ENCODE measurements at places on chromosomes 3 and 15. TPM values are rescaled to one million over a fixed set of nuclear protein-coding genes. Genes with fewer than 3 reads are reported as not detected.

DNA sequence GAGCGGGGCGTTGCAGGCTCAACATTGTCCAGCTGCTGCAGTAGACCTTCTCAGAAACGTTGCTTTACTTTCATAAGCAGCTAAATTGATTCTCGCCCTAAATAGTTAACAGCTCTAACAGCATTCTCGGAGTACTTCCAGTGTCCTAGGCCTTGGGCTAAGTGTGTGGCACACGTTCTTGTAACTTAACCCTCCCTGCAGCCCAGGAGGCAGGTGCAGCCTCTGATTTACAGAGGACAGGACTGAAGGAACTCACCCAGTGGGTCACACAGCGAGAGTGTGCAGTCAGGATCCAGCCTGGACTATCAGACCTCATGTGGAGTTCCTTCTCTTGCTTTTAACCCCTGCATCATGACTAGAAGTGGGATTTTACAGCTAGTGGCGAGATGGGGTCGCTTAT is 312.8 kb upstream of the C2CD4B start:
- no peak overlapping the region for H3K4me3 ChIP-seq
- DNase-seq: no peak
- H3K36me3 ChIP-seq: no peaks in the 10 kb centered on the region
- peaks cover 23% of the 10 kb centered on the region for H3K4me1 ChIP-seq

The C3orf52 gene
- 19.6 TPM for total RNA-seq

GRCh38 chr3:109191421-109191820 is 54.9 kb downstream of the C3orf85 start:
- no peaks in the 10 kb centered on the region for H3K36me3 ChIP-seq
- no peak overlapping the region for H3K4me3 ChIP-seq
- H3K27me3 ChIP-seq: no peaks in the 10 kb centered on the region
- no peak overlapping the region for H3K27ac ChIP-seq
- no peak for DNase-seq
- H3K4me1 ChIP-seq: no peaks in the 10 kb centered on the region

The SEMA3G gene
- total RNA-seq: 18.1 TPM

DNA sequence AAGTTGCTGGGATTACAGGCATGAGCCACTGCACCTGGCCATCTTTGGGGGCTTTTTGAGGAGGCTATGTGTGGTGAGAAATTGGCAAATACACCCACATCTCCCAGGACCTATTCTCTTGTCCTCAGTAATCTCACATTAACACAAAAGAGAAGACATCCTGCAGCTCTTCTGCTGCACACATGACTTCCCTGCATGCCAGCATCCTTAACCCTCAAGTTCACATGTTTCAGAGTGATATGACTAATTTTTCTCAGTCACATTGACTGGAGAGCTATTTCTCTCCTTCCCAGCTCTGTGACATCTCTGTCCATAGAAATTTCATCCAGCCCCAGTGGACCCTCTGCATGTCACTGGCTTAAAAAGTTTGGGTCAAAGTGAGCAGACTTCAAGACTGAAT is 1.9 kb upstream of the SKIC8 start:
- peaks cover 3% of the 10 kb centered on the region for H3K4me1 ChIP-seq
- H3K4me3 ChIP-seq: no peak overlapping the region
- no peak for DNase-seq

- H3K27ac ChIP-seq: peak overlapping the region; percentile 92
- no peak overlapping the region for H3K4me3 ChIP-seq
- H3K4me1 ChIP-seq: peaks cover 51% of the 10 kb centered on the region
- no peak for DNase-seq
- H3K36me3 ChIP-seq: peaks cover 14% of the 10 kb centered on the region
These were observed 6.6 kb downstream of the CSPG4 start for GRCh38 chr15:75705854-75706681.

The CLCN2 gene
- total RNA-seq: 4.3 TPM
